ENCODE measurements at places on chromosomes 3 and 15. TPM values are rescaled to one million over a fixed set of nuclear protein-coding genes. Genes with fewer than 3 reads are reported as not detected.

TTLL13 gene
- 0.26 TPM for total RNA-seq

UPK1B gene
- total RNA-seq = 0.18 TPM

CMTM8 gene
- total RNA-seq = 17.0 TPM

SEMA5B gene
- 0.61 TPM for total RNA-seq

LMOD3 gene
- total RNA-seq = 0.26 TPM

All from left lung (tissue), 14 donors.